Cardiac ventricle fibroblast (primary cell): ENCODE measurements at places on chromosomes 6 and 20. TPM values are rescaled to one million over a fixed set of nuclear protein-coding genes. Genes with fewer than 3 reads are reported as not detected.

The VIP gene
- not detected in 2 replicates for total RNA-seq

The JPH2 gene
- 0.25 TPM in 1 of 2 replicates, not detected in the other for total RNA-seq

The CRISP2 gene
- not detected in 2 replicates for total RNA-seq

The OGFRL1 gene
- 8.9 and 11.3 TPM in 2 replicates for total RNA-seq

The CNR1 gene
- total RNA-seq = 16.8 and 20.3 TPM in 2 replicates

The PGC gene
- total RNA-seq = not detected in 2 replicates

The SNX5 gene
- 70.3 and 91.2 TPM in 2 replicates for total RNA-seq

The LTB gene
- total RNA-seq = not detected in 2 replicates

The ANKRD66 gene
- total RNA-seq = not detected in 2 replicates

The MC3R gene
- total RNA-seq = not detected in 2 replicates

The CST2 gene
- not detected in 2 replicates for total RNA-seq

The TP53TG5 gene
- total RNA-seq = not detected in 2 replicates

The NKX2-2 gene
- not detected in 2 replicates for total RNA-seq

The MAFB gene
- total RNA-seq = 24.9 and 30.5 TPM in 2 replicates

The CDC5L gene
- total RNA-seq = 10.7 and 13.5 TPM in 2 replicates

The COL11A2 gene
- 0.05 and 0.06 TPM in 2 replicates for total RNA-seq

The BPIFB1 gene
- total RNA-seq = 0.50 TPM in 1 of 2 replicates, not detected in the other

The RAET1L gene
- not detected in 2 replicates for total RNA-seq

The WFDC2 gene
- total RNA-seq = not detected in 2 replicates

The HSPA12B gene
- 1.1 and 1.3 TPM in 2 replicates for total RNA-seq

The KCNQ5 gene
- total RNA-seq = 0.24 and 0.25 TPM in 2 replicates

The SIRPB1 gene
- 1.5 and 1.7 TPM in 2 replicates for total RNA-seq

The PLA2G7 gene
- total RNA-seq = not detected in 2 replicates

The BEND6 gene
- 9.9 and 11.2 TPM in 2 replicates for total RNA-seq

The MCHR2 gene
- not detected in 2 replicates for total RNA-seq

The HTR1B gene
- not detected in 2 replicates for total RNA-seq

The RFX6 gene
- total RNA-seq = not detected in 2 replicates

The PACRG gene
- total RNA-seq = 2.7 TPM in 1 of 2 replicates, not detected in the other

The SYNDIG1 gene
- total RNA-seq = 0.19 TPM in 1 of 2 replicates, not detected in the other

The MCCD1 gene
- total RNA-seq = not detected in 2 replicates
